ENCODE measurements at places on chromosomes 4 and X. TPM values are rescaled to one million over a fixed set of nuclear protein-coding genes. Genes with fewer than 3 reads are reported as not detected.

DNA sequence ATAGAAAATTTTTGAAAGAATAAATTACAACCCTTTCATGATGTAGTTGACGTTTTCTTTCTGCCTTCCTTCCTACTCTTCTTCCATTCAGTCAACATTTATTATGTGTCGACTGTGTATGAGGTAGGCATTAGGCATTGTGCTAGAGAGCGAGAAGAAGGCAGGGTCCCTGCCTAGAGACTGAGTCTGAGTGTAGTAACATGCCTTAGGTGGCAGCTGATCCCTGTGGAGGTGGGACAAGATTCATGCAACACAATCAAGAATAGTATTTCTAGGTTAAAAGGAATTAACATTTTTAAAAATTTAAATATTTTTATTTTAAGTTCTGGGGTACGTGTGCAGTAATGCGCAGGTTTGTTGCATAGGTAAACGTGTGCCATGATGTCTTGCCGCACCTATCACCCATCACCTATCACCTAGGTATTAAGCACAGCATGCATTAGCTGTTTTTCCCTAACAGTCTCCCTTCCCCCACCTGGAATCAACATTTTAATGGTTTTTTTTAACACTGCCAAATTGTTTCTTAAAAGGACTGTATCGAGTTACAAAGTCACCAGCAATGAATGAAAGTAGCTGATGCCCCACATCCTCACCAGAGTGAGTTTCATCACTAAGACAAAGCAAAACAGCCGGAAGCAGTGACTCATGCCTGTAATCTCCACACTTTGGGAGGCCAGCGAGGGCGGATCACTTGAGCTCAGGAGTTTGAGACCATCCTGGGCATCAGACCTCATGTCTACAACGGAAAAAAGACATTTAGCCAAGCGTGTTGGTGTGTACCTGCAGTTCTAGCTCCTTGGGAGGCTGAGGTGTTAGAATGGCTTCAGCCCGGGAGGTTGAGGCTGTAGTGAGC, 84.0 kb downstream of the WWC2 start:
- no peak for DNase-seq

GRCh38 chr4:153564630-153565525, 98.7 kb downstream of the TMEM131L start:
- no peak for DNase-seq

DNA sequence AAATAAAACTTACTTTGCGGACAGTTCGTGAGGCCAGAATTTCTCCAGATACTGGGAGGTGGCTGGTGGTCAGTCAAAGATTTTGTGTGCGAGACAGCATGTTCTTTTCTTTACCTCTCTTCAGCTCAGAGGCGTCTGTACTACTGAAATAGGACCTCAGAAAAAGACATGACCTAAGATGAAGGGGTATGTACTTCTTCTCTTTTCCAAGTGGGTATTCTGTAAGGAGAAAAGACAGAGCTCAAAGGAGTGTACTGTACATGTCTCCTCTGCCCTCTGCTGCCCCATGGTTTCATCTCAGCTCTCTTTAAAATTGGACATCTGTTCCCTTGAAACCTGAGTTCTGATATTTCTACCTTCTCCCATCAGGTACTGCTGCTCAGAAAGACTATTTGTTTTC, 38.1 kb downstream of the SEPTIN11 start:
- DNase-seq = no peak

DNA sequence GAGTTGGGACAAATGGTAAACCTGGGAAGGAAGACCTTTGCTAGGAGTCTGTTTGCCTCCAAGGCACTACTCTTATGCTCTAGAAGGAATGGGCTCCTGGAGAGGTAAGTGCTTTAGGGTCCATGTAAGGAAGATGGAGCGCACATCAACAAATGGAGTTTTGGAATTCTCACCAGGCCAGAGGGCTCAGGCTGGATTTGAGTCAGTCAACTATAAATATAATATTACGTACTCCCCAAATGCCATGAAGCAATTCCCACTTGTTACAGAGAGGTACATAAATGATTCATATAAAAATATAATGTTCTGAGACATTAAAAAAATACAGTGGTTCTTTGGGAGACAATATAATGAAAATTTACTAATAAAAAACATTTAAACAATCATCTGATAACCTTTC, 1.6 kb upstream of the SLC9B1 start:
- no peak for DNase-seq

DNA sequence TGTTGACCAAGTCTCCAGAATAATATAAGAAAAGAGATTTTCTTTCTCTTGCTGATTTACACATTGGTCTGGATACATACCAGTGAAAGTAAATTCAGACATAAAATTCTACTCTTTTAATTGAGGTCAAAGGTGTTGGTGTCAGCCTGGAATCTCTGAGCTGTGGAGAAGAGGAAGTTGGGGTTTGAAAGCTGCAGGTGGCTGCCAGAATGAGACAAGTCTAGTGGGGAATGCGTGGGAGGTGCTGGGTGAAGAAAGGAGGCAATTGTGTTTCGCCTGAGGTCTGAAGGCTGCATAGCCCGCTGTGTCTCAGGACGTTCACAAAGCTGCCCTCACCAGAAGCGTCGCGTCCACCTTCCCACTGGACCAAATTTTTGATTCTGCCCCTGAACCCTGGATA, 31.2 kb downstream of the PHEX start:
- DNase-seq = no peak

GRCh38 chr4:74758551-74759145, 35.7 kb downstream of the BTC start:
- DNase-seq = no peak

DNA sequence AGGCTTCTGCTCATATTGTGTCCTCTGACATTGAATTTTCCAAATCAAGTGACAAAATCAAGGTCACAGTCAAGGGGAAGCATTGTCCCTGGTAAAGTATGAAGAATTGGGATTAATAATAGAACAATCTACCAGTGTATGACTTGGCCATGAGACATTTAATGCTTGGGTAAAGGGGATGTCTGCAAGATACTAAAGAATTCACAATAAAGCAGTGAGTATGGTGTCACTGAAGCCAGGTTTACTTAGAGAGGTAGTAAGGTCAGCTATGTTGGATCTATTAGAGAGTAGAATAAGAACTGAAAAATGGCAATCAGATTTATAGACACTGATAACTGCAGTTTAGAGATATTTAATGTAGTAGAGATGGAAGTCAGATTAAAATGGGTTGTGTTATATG, 349.2 kb downstream of the BMPR1B start:
- no peak for DNase-seq

DNA sequence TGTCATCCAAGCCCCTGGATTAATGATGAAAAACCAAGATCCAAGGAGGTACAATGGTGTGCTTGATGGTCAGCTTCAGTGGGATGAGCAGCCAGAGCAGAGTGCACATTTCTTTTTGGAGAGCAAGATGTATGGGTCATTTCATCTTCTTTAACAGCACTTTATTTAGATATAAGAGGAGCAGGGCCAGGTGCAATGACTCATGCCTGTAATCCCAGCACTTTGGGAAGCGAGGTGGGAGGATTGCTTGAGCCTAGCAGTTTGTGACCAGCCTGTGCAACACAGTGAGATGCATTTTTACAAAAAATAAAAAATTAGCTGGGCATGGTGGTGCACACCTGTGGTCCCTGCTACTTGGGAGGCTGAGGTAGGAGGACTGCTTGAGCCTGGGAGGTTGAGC, 45.3 kb upstream of the MAP3K15 start:
- DNase-seq = no peak

DNA sequence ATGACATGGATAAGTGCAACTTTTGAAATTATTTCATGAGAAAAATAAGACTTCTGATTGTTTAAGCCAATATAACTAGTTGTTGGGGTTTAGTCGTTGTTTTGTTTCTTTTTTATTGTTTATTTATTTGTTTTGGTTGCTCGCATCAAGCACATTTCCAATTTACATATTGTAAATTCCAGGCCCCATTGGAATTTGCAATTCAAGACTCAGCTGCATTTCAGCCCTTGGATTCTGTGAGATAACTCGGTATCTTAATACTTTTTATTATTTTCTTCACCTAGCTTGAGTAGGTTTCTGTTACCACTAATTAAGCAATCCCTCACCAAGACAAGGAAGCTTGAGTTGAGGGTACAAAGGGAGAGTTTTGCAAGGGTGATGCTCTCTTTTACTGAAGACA, 318.3 kb upstream of the GATB start:
- DNase-seq = no peak

GRCh38 chr4:6984612-6985425, 58.4 kb upstream of the TADA2B start:
- DNase-seq = no peak

GRCh38 chr4:54525602-54526001, 132.2 kb upstream of the KIT start:
- no peak for DNase-seq

DNA sequence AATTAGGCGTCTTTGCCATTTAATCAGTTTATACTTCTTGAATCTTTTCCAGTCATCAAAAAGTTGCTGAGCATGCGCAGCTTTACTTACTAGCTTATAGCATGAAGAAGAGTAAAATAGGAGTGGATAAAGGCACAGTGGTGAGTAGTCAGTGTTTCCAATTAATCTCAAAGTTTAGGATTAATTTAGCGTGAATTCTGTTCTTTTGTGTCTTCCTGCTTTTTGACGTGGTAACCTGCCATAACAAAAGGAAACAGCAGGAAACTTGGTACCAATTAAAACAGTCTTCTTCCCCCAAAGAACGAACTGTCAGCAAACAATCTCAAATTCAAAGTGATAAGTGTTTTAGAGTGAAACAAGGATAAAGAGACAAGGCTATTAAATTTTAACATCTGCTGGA, 61.9 kb downstream of the TET2 start:
- no peak for DNase-seq

- no peak for DNase-seq
These were observed 273.9 kb downstream of the TLL1 start for GRCh38 chr4:166146806-166147540.

DNA sequence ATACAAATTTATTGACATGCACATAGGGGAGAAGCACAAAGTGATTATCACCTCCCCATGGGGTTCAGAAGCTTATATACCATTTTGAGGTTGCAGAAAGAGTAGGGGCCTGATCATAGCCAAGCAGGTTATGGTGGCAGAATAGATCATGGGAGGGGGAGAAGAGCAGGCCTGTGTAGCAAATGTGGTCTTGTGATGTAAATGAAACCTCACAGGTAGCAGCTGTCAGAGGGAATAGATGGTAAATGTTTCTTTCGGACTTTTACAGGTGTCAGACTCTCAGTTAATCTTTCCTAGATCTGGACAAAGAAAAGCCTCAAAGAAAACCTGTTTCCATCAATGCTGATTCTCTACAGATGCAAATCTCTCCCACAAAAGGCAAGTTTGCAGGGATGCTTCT, 84.4 kb downstream of the CFAP299 start:
- DNase-seq = no peak

DNA sequence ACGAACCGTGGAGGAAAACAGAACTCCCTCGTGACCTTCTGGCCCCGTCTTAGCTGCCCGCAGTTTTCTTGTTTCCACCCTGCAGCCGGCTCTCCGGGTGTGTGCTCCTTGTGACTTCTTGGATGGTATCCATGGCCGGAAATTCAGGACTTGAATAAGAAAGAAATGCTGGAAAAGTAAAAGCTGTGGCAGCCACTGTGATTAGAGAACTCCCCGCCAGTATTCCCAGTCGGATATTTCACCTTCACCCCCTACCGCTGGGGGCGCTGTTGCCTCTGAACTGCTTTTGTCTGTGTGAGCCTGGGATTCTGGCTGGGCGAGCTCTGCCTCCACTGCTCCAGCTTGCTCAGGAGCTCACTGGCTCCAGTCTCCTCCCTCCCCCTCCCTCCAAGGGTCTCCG, 41.5 kb upstream of the CYP4V2 start:
- peak; percentile 70 for DNase-seq

DNA sequence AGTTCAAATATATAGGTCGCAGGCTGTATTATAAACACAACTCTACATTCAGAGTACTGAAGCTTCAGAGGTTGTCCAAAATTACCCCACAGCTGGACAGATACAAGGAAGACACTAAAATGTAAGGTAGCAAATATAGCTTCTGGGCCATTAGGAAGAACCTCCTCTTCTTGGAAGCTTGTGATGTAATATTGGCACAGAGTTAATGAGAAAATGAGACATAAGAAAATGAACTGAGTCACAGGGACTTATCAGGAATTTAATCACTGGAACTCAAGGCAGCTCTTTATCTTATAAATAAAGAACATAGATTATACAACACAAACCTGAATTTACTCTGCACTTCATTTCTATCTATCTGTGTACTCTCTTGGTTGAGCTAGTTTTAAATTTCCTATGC, 344.7 kb downstream of the PCDH10 start:
- DNase-seq = no peak

DNA sequence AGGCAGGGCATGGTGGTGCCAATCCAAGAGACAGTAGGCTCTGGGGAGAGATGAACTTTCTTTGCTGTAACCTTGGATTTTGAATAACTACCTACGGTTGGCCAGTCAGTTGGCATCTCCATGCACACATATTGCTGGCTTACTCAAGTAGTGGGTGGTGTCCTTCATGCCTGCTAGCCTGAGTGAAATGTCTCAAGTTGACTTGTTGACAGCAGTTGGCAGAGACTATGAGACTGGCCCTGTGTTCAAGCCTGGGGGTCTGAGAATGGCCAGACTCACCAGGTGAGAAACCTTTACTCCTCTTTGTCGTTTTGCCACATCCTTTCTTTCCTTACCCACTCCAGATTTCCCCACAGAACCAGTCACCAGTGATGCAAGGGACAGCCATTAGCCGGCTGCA, 173.3 kb downstream of the MID1IP1 start:
- no peak for DNase-seq

DNA sequence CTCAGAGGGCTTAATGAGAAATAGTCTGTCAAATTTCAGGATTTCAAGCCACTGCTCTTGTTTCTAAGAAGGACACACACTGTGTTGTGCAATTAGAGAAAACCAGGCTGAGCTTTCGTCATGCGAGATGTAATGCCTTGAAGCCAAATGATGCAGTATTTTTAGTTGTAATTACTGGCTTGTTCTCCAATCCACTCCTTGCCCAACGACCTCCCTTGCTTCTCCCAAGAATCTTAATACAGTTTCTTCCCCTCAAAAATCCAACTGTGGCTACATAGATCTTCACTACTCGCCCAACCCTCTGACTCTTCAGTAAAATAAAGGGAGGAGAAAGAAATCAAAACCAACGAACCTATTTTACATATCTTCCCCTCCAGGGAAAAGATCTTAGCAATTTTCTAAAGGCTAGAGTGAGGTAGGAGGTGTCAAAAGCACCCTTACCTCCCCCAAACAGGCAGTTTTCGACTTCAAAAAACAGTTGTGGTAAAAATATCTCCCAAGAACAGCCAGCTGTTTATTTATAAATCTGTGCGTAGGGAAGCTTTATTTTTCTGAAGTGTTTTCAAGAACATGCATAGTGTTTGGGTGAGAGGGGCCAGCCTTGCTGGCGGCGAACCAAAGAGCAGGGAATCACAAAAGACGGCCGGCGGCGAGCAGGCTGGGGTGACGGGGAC, 68.7 kb downstream of the MGST2 start:
- DNase-seq = no peak

Gene NSUN7
- not detected for total RNA-seq

Gene MND1
- total RNA-seq = not detected

Gene ITIH6
- not detected for total RNA-seq

Gene DKK2
- not detected for total RNA-seq

Gene LNX1
- 8.9 TPM for total RNA-seq

Gene NUDT10
- not detected for total RNA-seq

Gene CT45A1
- total RNA-seq = not detected

Gene NDP
- total RNA-seq = 0.21 TPM

Measured in heart left ventricle (tissue), 16 donors.